ENCODE measurements at places on chromosomes 12 and 14.

- no peak for DNase-seq
These were observed 301.8 kb downstream of the NPAS3 start for GRCh38 chr14:33240466-33240865.

DNA sequence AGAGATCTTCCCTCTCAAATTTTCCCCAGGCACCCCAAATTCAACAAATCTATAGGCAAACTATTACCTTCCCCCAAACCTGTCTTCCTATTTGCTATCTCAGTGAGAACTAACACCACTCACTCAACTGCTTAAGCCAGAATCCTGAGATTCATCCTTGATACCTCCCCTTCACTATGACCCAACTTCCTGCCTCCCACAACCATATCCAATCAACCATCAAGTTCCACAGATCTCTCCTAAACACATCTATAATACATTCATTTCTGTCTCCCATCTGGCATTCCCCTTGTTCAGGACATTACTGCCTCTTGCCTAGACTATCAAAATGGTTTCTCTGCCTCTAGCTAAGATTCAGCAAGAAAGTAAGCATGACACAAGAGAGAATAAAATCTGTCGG lies 21.3 kb downstream of the YAF2 start:
- no peak for DNase-seq

DNA sequence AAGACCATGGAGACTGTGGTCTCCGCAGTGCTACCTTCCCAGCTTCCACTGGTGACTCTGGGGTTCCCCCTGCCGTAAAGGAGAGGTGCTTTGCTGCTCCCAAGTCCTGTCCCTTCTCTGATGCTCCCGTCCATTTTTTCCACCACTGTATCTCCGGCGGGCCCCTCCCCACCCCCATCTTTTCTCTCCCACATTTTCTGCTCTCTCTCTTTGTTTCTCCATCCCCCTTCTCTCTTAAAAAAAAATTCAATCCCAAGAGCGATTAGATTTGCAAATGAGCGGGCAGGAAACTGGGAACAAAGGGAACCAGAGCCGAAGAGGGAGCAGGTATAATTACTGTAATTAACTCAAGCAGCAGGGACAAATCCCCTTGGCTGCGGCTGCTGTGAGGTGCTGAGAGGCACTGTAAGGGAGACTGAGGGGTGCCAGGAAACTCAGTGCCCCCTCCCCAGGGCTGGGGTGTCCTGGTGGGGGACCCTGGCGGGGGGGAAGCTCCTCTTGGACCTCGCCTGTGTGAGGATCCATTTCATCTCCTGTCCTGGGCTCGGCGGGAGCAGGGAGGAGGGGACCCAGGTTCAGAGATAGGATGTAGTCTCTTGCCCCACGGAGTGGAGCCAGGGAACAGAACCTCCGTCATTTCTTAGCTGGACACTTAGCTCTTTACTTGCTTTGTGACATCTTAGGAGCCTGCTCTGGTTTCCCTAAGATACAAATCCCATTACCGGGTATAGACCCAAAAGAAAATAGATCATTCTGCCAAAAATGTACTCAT lies 140.4 kb upstream of the NRXN3 start:
- DNase-seq: no peak

DNA sequence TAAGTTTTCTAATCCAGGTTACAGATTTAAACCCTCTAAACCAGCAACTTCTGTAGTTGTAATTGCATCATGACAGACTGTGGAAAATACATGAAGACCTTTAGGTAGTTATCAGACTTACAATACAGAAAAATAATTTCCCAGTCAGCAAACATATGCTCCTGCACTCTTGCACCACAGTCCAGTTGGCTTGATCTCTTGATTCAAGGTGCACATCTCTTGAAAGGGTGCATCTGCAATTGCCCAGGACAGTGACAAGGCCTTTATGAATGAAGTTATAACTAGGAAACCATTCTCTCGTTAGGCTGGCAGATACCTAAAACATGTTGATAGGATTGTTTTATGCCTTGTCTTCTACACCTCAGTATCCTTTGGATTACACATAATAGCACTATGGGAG lies 7.6 kb downstream of the PIWIL1 start:
- no peak for DNase-seq

GRCh38 chr12:13230500-13230899 lies 34.0 kb downstream of the EMP1 start:
- DNase-seq: no peak
